ENCODE measurements at places on chromosomes 13 and 19.

GRCh38 chr19:1471010-1471514 is 8.0 kb downstream of the C19orf25 start:
- peak; percentile 87 for DNase-seq

DNA sequence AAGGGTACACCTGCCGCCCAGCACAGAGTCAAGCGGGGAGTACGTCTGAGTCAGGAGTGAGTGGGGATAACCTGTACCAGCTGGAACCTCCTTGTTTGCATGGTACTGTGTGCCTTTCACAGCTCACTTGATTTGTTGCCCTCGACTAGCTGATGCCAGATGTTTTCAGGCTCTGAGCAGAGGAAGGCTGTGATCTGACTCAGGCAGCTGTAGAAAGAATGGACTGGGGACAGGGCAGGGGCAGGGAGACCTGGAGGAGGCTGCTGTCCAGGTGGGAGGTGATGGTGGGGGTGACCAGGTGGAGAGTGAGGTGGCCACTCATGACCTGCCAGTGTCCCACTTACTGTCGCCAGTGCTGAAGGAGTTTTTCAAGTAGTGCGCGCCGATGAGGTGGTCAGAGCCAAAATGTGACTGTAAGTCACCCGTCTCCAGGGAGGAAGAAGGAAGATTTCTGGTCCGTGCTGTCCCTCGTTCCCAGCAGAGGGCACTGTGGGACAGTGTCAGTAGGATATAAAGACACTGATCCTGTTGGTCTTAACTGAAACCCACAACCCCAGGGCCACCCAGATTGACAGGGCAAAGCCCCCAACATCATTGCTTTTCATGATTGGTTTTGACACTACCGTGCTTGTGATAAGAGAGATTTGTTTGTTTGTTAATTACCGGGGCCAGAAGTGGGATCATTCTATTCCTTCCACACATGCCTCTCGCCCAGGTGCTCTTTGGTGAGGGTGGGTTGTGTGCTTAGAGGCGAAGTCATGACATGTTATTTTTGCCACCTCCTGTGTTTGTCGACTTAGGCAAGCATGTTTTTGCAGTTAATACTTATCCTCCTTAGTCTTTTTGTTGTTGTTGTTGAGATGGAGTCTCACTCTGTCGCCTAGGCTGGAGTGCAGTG is 128.4 kb downstream of the DPF1 start:
- DNase-seq: peak; percentile 63

- DNase-seq: no peak
These were observed at the start of gene KLC3 for GRCh38 chr19:45340232-45340898. Gene KLC3 (plus strand): TSS chr19:45340750. CDS start chr19:45345542, 4,792 bp downstream.

GRCh38 chr13:35917942-35918645 is 213.1 kb downstream of the DCLK1 start:
- DNase-seq: no peak

GRCh38 chr19:54158812-54159351 is 639 bp downstream of the LENG1 start:
- DNase-seq: peak; percentile 47

DNA sequence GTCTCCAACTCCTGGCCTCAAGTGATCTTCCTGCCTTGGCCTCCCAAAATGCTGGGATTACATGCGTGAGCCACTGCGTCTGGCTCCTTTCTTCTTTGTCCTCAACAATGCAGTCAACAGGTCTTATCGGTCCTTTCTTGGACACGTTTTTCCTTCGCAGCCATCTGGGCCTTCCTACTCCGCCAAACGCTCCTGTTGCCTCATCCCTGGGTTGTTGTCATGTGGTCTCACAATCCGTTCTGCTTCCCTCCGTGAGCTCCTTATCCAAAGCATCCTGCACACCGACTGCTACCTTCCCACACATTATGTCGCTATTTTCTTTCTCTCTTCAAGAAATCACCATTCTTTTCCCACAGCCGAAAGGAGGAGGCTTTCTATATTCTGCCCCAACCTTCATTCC is 306.8 kb downstream of the DCLK1 start:
- DNase-seq: no peak

GRCh38 chr13:103291798-103292572 is 225.8 kb upstream of the SLC10A2 start:
- DNase-seq: no peak

DNA sequence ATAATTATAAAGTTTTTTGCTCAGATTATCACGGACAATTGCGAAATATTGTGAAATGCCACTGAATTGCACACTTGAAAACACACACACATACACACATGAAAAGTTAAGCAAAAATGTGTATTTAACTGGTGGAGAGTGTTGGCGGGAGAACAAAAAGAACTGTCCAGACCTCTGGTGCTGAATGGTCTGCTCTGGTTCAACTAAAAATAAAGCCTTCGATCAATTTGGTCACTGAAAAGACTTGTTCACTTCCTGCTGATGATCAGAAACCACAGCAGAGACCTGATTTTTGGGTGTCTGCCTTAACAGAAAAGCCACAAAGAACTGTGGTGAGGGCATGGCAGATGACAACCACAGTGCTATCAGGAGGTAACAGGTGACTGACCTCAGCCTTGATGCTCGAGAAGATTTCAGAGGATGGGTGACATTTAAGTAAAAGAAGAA is 4.0 kb upstream of the IGFL1 start:
- DNase-seq: peak; percentile 24

GRCh38 chr19:8340341-8341096 is 2.5 kb downstream of the KANK3 start:
- DNase-seq: no peak

DNA sequence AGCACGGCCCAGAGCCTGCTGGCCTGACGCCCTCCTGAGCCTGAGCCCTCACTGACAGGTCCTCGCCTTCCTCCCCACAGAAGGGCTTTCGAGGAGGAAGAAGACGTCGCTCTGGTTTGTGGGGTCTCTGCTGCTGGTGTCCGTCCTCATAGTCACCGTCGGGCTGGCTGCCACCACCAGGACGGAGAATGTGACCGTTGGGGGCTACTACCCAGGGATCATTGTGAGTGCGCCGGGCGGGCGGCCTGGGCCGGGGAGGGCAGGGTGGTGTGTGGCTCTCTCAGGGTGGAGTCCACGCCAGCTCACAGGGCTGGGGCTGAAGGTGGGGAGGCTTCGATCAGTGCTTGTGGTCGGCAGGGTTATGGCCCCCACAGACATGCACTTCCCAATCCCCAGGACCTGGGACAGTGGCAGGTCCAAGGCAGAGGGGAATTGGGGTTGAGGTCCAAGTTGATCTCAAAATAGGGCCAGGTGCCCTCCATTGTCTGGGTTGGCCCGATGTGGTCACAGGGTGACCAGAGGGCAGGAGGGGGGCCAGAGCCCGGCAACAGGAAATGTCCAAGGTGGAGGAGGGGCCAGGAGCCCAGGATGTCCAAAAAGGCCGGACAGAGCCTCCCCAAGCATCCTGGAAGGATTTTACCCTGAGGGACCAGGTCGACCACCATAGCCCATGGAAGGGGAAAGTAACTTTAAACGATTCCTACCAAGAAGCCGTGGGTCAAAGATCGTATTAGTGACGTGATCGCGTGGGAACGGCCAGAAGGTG is 7.2 kb downstream of the TMEM255B start:
- DNase-seq: no peak

GRCh38 chr19:18373892-18374629 is 11.9 kb upstream of the GDF15 start:
- peak; percentile 98 for DNase-seq

- no peak for DNase-seq
These were observed 6.9 kb upstream of the ICAM4 start for GRCh38 chr19:10279737-10280442.

DNA sequence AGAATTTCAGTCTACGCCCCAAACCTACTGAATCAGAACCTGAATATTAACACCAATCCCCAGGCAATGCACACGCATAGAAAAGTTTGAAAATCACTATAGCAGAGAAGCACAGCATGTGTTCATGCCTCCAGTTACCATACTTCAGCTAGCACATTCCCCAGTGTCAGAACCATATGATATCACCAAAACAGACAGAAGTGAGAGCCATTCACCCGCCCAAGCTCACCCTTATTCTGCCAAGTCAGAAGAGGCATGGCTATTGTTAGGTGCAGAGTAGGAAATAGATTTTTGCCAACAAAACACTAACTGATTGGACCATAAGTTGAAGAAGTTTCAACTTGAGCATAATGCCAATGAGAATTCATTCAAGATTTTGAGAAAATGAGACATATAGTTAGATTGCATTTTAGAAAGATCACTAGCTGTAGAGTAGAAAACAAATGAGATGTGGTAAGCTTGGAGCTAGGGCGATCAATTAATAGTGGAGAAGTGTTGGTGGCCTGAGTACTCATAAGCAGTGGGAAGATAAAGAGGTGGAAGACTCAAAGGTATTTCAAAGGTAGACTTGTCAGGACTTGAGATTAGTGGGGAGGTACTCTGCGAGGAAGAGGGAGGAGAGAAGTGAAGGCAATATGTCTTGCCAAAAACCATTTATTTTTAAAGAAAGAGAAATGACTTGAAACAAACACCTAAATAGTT is 492.4 kb downstream of the SUCLA2 start:
- DNase-seq: no peak

GRCh38 chr13:94709001-94709834 is 3.1 kb downstream of the SOX21 start:
- no peak for DNase-seq

- no peak for DNase-seq
These were observed 11.1 kb upstream of the UQCR11 start for GRCh38 chr19:1616396-1616795.

DNA sequence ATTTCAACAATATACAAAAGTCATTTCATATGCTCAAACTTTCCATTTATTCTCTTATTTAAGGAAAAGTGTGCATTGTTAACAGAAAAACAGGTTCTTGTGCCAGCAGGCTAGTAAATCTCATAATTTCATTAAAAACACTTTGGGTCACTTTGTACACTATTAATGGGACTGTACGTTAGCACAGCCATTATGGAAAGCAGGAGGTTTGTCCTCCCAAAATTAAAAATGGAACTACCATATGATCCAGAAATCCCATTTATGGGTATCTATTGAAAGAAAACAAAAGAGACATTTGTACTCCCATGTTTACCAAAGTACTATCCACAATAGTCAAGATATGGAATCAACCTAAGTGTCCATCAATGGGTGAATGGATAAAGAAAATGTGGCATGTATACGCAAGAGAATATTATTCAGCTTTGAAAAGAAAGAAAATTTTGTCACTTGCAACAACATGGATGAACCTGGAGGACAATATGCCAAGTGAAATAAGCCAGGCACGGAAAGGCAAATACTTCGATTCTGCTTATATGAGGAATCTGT is 8.4 kb upstream of the SIGLEC6 start:
- no peak for DNase-seq

- DNase-seq: no peak
These were observed 105.6 kb upstream of the SERP2 start for GRCh38 chr13:44267980-44268379.

DNA sequence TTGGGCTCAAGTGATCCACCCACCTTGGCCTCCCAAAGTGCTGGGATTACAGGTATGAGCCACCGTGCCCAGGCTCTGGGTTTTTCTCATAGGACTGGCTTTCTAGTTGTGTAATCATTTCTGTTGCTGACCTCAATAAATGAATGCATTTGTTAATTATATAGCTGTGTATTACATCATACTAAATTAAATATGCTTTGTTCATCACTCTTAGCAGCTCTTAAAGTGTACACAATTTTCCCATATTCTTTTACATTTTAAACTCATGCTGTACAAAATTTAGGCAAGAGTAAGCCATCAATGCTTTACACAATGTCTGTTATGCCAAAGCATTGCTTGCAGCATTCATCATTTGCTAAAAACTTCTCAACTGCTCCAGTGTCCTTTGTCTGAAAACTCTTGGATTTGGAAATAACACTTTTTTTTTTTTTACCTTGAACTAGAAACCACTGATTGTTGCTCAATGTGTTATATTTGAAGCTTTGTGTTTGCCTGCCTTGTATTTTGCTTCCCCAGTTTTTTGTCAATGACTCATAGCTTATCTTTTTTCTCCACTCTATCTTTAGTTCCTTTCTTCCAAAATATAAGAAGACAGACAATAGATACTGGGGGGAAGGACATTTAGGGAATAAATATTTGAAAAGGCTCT is 31.4 kb downstream of the CCDC122 start:
- DNase-seq: no peak

GRCh38 chr13:106609116-106609515 is 41.2 kb upstream of the ARGLU1 start:
- DNase-seq: no peak

GRCh38 chr19:1400281-1401137 is 833 bp downstream of the GAMT start:
- DNase-seq: peak; percentile 56

DNA sequence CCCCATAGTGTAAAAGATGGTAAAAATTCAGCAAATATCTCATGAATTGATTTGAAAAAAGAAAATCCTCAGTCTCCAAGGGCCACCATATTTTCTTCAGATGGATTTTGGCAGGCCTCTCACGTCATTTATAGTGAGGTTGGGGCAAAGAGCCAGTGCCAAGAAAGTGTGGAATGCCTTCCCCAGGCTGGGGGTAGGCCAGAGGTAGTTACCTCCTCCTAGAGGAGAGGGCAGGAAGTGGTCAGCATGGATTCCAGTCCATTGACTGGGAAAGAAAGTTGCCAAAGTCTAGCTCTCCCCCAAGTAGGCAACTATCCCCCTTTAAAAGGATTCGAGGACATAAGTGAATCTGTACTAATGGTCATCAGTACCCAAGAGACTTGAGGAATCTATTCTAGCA is 68.4 kb upstream of the KCTD4 start:
- DNase-seq: no peak

DNA sequence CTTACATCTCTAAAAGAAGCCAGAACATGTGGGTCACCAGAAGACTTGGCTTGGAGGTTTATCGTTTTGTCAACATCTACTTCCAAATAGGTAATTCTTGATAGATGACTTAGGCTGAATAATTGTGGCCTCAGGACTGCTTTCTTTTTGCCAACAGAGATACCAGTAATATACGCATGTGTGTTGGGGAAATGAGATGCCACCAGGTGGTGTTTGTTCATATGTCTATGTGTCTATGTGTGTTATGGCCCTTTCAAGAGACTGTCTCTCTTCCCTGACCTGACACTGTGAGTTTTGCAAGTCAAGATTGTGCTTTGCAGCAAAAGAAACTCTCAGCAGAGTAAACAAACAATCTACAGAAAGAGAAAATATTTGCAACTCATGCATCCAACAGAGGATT is 31.6 kb upstream of the METTL21C start:
- DNase-seq: peak; percentile 25

DNA sequence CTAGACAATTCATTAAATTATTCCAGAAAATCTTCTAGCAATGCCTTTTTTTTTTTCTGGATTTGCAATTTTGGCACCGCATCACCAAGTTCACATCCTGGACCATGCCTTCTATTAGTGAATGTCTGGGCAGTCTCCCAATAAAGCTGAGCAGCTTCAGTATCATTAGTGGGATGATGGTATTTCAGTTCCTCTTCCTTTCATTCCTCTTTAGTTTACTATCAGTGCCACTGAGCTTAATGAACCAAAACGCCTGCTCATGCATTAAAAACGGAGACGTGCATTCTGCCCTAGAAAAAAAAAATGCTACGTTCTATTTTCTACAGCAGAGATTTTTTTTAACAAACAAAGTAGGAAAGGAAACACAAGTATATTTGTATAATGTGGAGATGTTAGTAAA is 343.0 kb downstream of the PCDH9 start:
- DNase-seq: no peak

GRCh38 chr13:23763318-23763717 is 125.9 kb downstream of the MIPEP start:
- DNase-seq: no peak

GRCh38 chr13:53074114-53074513 is 45.5 kb downstream of the OLFM4 start:
- DNase-seq: no peak

GRCh38 chr19:48716562-48717291 is 2.8 kb downstream of the MAMSTR start:
- DNase-seq: no peak
